ENCODE measurements at places on chromosomes 11 and 22.

- no peak for DNase-seq
These were observed 1.2 kb downstream of the GUCD1 start for GRCh38 chr22:24553597-24554312.

DNA sequence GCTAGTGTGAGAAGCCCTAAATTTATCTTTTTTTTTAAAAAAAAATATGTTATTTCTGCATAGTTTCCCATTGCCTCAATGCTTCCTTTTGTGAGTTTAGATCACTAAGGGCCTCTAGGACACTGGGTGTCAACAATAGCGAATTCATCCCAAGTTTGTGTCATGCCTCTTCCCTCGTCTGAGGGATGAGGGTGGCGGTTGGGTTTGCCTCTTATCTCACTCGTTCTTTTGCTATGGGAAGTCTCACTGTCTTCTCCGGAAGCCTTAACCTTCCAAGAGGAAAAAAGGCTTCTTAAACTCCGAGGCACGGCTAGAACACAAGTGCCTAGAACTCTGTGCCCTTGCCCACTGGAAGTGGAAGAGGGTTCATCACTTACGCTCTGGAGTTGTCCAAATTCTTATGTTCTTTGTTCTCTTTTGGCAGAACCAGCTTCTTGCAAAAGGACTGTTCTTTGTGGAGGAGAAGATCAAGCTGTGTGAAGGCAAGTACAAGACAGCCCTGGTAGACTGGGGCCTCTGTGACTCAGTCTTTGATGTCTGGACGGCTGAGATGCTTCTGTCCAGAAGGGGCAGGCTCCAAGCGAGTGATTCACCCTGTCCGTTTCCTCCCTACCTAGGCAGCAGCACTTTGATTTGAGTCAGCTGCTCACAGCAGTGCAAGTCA lies 78.5 kb downstream of the TRAF6 start:
- DNase-seq: no peak

DNA sequence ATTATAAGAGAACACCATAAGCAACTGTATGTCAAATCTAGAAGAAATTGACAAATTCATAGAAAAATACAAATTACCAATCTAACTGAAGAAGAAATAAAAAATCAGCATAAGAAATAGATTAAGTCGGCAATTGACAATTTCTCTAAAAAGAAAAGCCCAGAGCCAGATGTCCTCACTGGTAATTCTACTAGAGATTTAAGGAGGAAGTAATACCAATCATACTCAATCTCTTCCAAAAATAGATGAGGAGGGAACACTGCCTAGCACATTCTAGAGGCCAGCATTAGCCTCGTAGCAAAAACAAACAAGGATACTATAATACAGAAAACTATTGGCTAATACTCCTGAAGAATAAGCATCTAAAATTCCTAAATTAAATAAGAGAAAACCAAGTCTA lies 40.4 kb upstream of the IGLL5 start:
- no peak for DNase-seq

DNA sequence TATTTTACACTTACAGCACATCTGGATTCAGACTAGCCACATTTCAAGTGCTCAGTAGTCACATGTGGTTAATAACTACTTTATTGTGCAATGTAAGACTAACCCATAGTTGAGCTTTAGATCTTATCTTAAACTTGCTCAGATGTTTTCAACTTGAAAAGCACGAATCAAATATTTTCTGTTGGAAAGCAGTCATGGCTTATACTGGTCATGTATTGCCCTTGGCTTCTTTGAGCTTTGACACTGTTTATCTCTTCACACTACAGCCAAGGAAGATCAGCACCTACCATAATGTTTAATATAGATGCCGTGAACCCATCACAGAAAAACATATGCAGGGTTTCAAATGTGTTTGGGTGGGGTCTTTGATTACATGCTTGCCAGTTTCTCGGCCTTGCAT lies 4.4 kb downstream of the RBX1 start:
- no peak for DNase-seq

GRCh38 chr11:112178936-112179335 lies 3.6 kb downstream of the BCO2 start:
- DNase-seq: no peak

GRCh38 chr22:22026157-22026831 lies 43.7 kb upstream of the TOP3B start:
- no peak for DNase-seq

GRCh38 chr11:44601471-44602370 lies 36.3 kb downstream of the CD82 start:
- DNase-seq: no peak

DNA sequence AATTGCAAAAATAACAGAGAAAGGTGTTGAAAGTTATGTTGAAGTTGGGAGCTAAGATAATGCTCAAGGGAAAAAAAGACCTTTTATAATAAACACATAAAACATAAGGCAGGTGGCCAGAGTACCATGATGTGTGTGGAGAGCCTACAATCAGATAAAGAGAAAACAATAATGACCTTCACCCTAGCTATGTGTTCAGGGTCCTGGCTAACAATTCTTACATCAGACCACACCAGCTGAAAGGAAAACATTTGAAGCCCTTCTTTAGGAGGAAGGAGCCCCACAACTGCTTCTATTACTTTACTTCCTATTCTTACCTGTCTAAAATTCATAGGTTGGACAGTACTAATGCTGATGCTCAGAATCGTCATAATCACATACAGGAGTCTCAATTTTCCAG lies 2.5 kb downstream of the TSG101 start:
- DNase-seq: no peak

DNA sequence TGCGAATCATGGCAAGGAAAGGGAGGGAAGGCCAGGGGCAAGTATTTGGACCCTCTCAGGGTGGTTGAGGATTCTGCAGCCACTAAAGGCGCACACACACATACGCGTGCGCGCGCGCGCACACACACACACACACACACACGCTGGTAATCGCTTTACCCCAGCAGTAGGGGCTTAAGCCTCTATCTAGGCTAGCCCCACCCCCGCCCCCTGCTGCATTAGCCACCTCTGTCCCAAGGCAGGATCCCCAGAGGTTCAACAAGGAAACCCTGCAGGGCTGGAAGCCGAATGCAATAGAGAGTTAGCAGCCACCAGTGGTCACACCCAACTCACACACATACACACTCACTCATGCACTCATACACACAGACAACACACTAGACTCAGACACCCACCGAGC lies 28.6 kb upstream of the ELFN2 start:
- no peak for DNase-seq

DNA sequence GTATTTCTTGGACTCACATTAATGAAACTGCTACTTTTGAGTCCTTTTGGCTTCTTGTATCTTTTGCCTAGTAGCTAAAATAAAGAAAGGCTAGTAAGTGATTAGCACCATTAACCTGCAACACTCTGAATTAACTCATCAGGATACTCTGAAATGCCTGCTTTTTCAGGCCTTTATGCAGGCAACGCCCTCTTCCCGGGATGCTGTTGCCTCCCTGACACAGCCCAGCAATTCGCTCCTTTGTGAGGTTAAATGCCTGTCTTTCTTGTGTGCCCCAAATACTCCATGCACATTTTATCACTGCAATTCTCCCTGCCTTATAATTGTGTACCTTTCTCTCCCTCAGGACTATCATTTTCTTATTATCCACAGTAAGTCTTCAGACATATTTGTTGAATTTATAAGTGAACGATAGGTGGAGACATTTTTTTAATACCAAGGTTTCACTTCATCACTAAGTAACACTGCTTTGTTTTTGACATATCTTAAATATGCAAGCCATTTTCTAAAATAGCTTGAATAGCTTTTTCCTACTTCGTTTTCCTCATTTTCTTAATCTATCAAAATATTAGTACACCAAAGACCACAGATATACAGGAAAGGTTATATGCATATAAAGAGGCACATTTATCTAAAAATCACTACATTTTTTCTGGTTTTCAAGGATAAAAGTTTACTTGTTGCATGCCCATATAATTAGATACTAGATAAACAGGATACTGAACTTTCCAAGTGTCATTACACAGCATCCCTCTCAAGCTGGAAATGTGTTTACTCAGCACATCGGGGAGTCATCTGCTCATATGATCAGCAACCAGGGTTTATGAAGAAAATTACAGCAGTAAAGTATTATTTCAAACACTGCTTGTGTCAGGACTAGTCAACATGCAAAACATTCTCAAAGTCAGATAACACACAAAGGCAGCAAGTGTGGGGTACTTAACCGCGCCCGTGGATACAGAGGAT lies 48.5 kb upstream of the DDI1 start:
- DNase-seq: no peak

- DNase-seq: no peak
These were observed 9.2 kb downstream of the THAP7 start for GRCh38 chr22:20992456-20993303.

GRCh38 chr11:96033095-96033494 lies 109.2 kb upstream of the MTMR2 start:
- DNase-seq: no peak

GRCh38 chr11:8096575-8096974 lies 15.6 kb downstream of the TUB start:
- DNase-seq: no peak

GRCh38 chr11:121763526-121763925 lies 310.8 kb upstream of the SORL1-AS1 start:
- no peak for DNase-seq

DNA sequence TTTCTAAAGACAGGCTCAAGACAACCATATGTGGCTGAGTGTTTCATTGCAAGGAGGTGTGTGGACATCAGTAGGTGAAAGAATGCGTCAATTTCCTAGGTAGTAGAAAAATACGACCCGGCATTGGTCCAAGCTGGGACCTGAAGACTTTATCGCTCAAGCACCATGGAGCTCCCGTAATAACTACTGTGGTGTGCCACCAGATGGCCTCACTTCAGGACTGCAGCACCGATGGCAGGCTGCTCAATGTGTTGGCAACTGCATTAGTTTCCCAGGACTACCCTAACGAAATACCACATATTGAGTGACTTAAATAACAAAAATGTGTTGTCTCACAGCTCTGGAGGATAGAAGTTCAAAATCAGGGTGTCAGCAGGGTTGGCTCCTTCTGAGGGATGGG lies 72.4 kb upstream of the FAT3 start:
- no peak for DNase-seq

DNA sequence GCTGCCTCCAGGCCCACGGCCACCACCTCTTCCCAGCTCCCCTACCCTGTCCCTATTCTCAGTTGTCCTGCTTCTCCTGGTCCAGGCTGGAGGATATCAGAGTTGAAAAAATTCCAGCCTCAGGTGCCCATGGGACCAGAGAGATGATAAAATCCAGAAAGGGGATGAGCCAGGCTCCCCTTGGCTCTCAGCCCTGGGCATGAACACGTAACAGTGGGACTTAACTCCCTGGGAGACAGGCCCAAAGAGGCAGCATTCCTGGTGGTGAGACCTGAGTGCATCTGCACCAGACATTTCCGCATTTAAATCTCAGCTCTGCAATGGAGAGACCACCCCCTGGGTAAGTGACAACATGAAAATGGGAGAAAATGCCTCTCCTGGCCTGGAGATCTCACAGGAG lies 10.4 kb upstream of the SLC39A13 start:
- DNase-seq: no peak

- DNase-seq: no peak
These were observed 51.4 kb upstream of the DBX1 start for GRCh38 chr11:20211691-20212090.

GRCh38 chr11:60658409-60658808 lies 41.0 kb upstream of the MS4A8 start:
- DNase-seq: no peak

GRCh38 chr11:93525601-93526345 lies 17.4 kb downstream of the SMCO4 start:
- DNase-seq: no peak

- no peak for DNase-seq
These were observed 1.9 kb downstream of the RHBDD3 start for GRCh38 chr22:29265929-29266328.

- no peak for DNase-seq
These were observed 29.6 kb downstream of the DHCR7 start for GRCh38 chr11:71418643-71419042.

- no peak for DNase-seq
These were observed at the start of gene RDX for GRCh38 chr11:110296226-110297075. Gene RDX (minus strand): TSS chr11:110296614. CDS start chr11:110279692, 16,922 bp downstream.

GRCh38 chr22:35156945-35157344 lies 91.0 kb downstream of the ISX start:
- DNase-seq: no peak

- no peak for DNase-seq
These were observed 4.5 kb downstream of the SLC3A2 start for GRCh38 chr11:62885137-62885750.

DNA sequence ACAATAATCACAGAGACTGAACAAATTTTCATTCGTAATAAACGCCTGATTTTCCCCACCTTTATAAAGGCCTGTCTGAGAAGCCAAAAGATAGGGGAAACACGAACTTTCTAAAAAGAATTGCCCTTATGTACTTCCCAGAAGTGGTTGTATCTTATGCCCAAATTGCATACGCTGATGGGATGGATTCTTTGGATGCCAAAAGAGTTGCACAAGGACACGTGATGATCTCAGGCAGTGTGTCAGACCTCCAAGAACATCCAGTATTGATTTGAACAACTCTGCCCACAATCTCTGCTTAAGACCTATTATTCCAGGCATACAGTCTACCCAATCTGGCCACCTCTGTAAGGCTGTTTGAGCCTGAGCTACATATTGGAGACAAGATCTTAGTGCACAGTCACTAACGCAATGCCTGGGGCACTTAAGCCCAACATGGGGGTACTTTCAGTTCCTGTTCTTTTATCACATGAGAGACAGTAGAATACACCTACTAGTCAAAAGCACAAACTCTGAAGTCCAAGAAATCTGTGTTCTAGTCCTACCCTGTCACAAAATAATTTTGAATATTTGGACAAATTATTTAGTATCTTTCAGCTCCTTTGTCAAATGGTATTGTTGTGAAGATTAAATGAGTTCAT lies 38.9 kb downstream of the OR10A6 start:
- no peak for DNase-seq

- DNase-seq: no peak
These were observed 123.5 kb downstream of the UVRAG start for GRCh38 chr11:75938543-75938942.

- no peak for DNase-seq
These were observed 29.0 kb downstream of the PRRG4 start for GRCh38 chr11:32858731-32859130.

- DNase-seq: no peak
These were observed 17.1 kb upstream of the NRIP3 start for GRCh38 chr11:9020916-9021315.

- DNase-seq: no peak
These were observed 979 bp downstream of the ABCG4 start for GRCh38 chr11:119149786-119150275.

DNA sequence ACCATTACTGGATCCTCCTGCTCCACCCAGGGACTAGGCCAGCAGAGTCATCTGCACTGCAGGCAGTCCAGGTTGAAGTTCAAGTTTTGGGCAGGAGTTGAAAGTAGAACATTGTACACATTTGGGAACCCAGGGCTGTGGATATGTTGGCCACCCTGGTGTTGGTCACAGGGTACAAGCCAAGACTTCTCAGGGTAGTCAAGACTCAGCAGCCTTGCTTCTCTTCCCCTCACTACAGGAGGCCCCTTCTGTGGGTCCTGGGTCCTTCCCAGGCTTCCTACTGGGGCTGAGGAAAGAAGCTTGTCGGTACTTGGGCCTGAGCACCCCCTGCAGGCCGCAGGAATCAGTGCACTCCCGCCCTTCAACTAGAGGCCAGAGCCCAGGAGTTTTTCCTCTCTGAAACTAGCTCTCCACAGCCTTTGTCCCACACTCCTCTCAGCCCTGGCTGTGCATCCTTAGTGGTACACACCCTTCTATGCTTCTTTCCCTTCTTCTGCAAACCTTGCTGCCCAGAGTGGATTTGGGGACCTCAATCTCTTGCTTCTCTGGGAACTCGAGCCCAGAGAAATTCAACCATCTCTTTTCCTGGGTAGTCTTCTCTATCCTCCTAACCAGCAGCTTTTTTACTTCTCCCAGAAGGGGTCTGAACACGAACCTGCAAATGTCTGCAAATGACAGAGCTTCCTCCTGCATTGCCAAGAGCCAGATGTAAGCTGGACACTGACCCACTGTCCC lies 2.6 kb upstream of the HPX start:
- DNase-seq: no peak

Measured in activated CD8-positive, alpha-beta memory T cell treated with anti-CD3 and anti-CD28 coated beads for 48 hours (primary cell).